ENCODE measurements at places on chromosomes 16 and 17. TPM values are rescaled to one million over a fixed set of nuclear protein-coding genes. Genes with fewer than 3 reads are reported as not detected.

VAT1L gene
- total RNA-seq = 0.20 TPM

CDH15 gene
- total RNA-seq = under 0.01 TPM

TP53TG3B gene
- total RNA-seq = not detected

ITGAL gene
- not detected for total RNA-seq

KRT24 gene
- total RNA-seq = not detected

SCGB1C2 gene
- not detected for total RNA-seq

COQ7 gene
- 19.4 TPM for total RNA-seq

PMFBP1 gene
- total RNA-seq = under 0.01 TPM

ZFP1 gene
- 5.4 TPM for total RNA-seq

PDIA2 gene
- total RNA-seq = not detected

ZKSCAN2 gene
- 2.8 TPM for total RNA-seq

SMTNL2 gene
- not detected for total RNA-seq

KRT28 gene
- not detected for total RNA-seq

SHISA6 gene
- total RNA-seq = not detected

SOX15 gene
- not detected for total RNA-seq

MMP28 gene
- 0.40 TPM for total RNA-seq

RAMP2 gene
- 12.9 TPM for total RNA-seq

ABCC6 gene
- 0.44 TPM for total RNA-seq

ABCA8 gene
- under 0.01 TPM for total RNA-seq

SDK2 gene
- not detected for total RNA-seq

FSCN2 gene
- 0.44 TPM for total RNA-seq

Data from lung microvascular endothelial cell (primary cell).